ENCODE measurements at places on chromosomes 2 and 18.
A peak's percentile ranks its signal among the peaks of the same experiment; 100 is the strongest.

DNA sequence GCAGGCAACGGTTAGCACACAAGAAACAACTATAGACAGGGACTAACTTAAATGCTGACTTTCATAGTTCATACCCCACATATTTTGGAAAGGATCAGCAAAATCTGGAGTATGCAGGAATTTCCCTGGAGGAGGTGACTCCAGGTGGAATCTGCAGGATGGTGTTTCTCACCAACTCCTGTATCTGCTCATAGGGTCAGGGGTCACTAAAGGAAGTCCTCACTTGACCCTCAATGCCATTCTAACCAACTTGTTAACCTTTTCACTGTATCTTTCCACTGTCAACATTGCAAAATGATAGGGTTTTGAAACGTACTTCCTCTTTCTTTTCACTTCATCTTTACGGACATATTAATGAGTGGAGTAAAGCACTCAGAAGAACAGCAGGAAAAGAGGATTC is 207.0 kb upstream of the CXCR4 start:
- H3K36me3 ChIP-seq: no peaks in the 10 kb centered on the region
- peak; percentile 79 for DNase-seq
- H3K4me3 ChIP-seq: no peak overlapping the region
- H3K4me1 ChIP-seq: peaks cover 55% of the 10 kb centered on the region

DNA sequence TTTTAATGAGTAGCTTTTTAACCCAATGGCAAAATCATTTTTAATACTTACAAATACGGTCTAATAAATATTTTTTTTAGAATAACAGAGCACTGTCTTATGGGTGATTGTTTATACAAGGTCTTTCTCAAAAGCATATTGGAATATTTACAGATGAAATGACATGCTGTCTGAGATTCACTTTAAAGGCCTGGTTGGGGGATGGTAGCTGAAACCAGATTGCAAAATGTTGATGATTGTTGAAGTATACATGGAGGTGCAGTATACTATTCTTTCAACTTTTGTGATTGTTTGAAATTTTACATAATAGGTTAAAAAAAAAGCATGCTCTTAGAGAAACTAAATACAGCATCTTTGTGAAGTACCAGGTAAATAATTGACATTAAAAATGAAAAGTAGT is 111.2 kb downstream of the FMNL2 start:
- no peak for DNase-seq
- H3K4me3 ChIP-seq: no peak overlapping the region
- no peaks in the 10 kb centered on the region for H3K27me3 ChIP-seq
- no peaks in the 10 kb centered on the region for H3K36me3 ChIP-seq
- H3K4me1 ChIP-seq: no peaks in the 10 kb centered on the region
- no peak overlapping the region for H3K27ac ChIP-seq

GRCh38 chr18:27847412-27847811 is 329.5 kb downstream of the CDH2 start:
- no peaks in the 10 kb centered on the region for H3K27me3 ChIP-seq
- H3K27ac ChIP-seq: no peak overlapping the region
- DNase-seq: no peak
- no peaks in the 10 kb centered on the region for H3K36me3 ChIP-seq

DNA sequence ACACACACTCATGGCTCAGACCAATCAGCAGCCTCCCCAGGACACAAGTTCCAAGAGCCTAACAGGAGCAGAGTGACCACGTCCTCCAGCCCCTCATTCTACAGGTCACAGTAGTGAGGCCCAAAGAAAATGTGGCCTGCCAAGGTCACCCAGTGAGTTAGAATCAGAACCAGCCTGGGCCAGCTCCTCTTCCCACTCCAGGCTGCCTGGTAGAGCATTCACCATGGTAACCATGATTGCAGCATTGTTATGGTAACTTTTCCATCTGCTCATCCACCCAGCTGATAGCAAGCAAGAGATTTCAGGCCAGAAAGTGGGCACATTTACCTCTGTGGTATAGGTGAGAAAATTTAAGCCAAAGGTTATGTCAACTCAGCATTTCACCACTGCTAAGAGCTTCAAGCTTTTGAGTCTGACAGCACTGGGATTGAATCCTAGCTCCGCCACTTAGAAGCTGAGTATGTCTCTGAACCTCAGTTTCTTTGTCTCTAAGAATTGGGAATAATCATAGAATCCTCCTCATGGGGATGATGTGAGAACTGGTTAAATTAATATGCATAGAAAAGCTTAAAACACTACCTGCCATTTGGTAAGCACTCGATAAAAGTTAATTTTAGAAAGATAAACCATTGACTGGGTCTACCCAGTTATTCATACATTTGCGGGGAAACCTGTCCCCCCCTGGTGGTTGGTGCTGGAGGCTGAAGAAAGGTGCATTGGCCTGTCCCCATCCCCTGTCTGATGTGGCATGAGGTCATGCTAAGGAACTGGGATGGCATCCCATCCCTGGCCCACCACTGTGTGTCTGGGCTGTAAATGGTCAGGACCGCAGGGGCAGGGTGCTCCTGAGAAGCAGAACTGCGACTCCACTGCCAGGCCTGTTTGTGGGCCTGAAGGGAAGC is 181.5 kb downstream of the KLHL29 start:
- no peak overlapping the region for H3K27ac ChIP-seq
- no peak for DNase-seq
- no peaks in the 10 kb centered on the region for H3K36me3 ChIP-seq
- no peaks in the 10 kb centered on the region for H3K4me1 ChIP-seq
- no peak overlapping the region for H3K4me3 ChIP-seq

GRCh38 chr2:109222825-109223471 is 93.9 kb downstream of the SH3RF3 start:
- H3K27me3 ChIP-seq: no peaks in the 10 kb centered on the region
- no peak overlapping the region for H3K4me3 ChIP-seq
- no peak for DNase-seq
- no peak overlapping the region for H3K27ac ChIP-seq
- no peaks in the 10 kb centered on the region for H3K36me3 ChIP-seq

GRCh38 chr2:177474998-177475397 is 82.4 kb downstream of the AGPS start:
- no peaks in the 10 kb centered on the region for H3K4me1 ChIP-seq
- no peak overlapping the region for H3K27ac ChIP-seq
- peaks cover 82% of the 10 kb centered on the region for H3K36me3 ChIP-seq
- DNase-seq: no peak

DNA sequence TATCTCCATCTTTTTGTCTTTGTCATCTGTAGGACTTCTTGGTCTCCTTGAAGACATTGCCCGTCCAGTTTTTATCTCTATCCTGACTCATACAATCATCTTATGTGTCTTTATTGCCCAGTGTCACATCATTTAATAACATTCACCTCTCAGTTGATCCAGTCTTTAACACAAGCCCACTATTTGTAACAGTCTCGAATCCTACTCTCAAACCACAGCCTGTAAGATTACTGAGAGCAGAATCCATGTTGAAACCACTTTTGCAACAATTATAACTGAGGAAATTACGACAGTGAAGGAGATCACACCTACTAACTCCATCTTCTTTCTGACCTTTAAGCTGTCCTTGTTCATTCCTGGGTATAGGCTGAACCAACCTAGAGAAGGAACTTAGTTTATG is 1206.0 kb upstream of the ZEB2 start:
- no peaks in the 10 kb centered on the region for H3K36me3 ChIP-seq
- DNase-seq: no peak
- H3K27ac ChIP-seq: no peak overlapping the region
- peaks cover 3% of the 10 kb centered on the region for H3K4me1 ChIP-seq
- H3K27me3 ChIP-seq: no peaks in the 10 kb centered on the region

DNA sequence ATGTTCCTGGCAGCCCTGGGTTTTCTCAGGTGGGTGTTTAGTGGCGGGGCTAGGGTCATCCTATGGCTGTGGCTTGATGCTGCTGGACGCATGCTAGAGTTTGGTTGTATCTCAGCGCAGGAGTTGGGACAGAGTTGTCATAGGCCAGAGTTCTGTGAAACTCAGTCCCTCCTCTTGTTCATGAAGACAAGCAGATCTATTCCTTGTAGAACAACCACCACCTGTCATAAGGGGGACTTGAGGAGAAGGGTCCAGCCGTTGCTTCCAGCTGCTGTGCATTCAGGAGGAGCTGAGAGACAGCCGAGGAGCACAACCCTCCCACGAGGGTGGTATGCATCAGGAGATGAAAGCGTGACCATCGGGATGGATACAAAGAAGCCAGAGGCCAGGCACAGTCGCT is 26.4 kb downstream of the DCDC2C start:
- H3K36me3 ChIP-seq: no peaks in the 10 kb centered on the region
- H3K27ac ChIP-seq: no peak overlapping the region
- H3K4me1 ChIP-seq: no peaks in the 10 kb centered on the region
- no peak overlapping the region for H3K4me3 ChIP-seq
- DNase-seq: no peak

GRCh38 chr18:3603421-3604234 is 153.7 kb downstream of the TGIF1 start:
- H3K27ac ChIP-seq: peak overlapping the region; percentile 87
- peak overlapping the region; percentile 77 for H3K4me3 ChIP-seq
- H3K4me1 ChIP-seq: peaks cover 45% of the 10 kb centered on the region
- H3K27me3 ChIP-seq: no peaks in the 10 kb centered on the region
- H3K36me3 ChIP-seq: no peaks in the 10 kb centered on the region

DNA sequence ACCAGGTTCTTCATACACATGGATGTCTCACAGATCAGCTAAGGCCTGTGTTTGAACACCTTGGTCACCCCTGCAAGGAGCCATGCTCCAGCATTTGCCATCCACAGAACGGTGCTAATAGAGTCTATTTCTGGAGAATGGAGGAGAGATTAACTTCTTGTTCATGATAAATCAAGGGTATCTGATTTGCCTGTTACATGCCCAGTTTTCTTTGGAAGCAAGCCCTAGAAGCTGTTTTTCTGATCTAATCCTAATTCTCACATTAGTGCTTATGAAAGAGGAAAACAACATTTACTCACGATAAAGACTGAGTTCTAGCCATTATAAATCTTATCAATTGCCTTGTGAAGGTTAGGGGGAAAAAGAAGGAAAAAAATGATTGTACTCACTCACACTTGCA is 119.6 kb upstream of the DTNA start:
- H3K27me3 ChIP-seq: no peaks in the 10 kb centered on the region
- H3K4me1 ChIP-seq: no peaks in the 10 kb centered on the region
- no peak overlapping the region for H3K27ac ChIP-seq
- DNase-seq: no peak
- no peak overlapping the region for H3K4me3 ChIP-seq

DNA sequence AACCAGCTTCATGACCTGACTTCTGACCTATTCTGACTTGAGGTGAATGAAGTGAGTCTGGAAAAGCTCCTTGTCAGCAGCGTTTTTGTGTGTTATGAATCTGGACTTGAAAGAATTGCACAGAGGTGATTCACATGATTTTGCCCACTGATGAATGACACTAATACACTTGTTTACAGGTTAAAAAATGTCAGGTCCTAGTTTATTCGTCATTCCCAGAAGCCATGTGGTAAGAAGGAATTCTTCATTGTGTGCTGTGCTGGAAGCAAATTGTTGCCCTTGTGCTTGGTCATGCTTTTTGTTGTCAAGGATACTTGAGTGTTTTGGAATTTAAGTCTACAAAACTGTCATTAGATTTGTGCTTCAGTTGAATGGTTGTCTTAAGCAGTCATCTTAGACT is 15.5 kb downstream of the SEC11C start:
- no peaks in the 10 kb centered on the region for H3K4me1 ChIP-seq
- H3K36me3 ChIP-seq: peaks cover 8% of the 10 kb centered on the region
- H3K27ac ChIP-seq: no peak overlapping the region
- H3K27me3 ChIP-seq: no peaks in the 10 kb centered on the region
- H3K4me3 ChIP-seq: no peak overlapping the region
- DNase-seq: no peak

- H3K4me3 ChIP-seq: no peak overlapping the region
- no peak overlapping the region for H3K27ac ChIP-seq
- H3K27me3 ChIP-seq: no peaks in the 10 kb centered on the region
- DNase-seq: no peak
- H3K36me3 ChIP-seq: no peaks in the 10 kb centered on the region
Observed at GRCh38 chr2:186559848-186560247, 30.0 kb upstream of the ITGAV start.

DNA sequence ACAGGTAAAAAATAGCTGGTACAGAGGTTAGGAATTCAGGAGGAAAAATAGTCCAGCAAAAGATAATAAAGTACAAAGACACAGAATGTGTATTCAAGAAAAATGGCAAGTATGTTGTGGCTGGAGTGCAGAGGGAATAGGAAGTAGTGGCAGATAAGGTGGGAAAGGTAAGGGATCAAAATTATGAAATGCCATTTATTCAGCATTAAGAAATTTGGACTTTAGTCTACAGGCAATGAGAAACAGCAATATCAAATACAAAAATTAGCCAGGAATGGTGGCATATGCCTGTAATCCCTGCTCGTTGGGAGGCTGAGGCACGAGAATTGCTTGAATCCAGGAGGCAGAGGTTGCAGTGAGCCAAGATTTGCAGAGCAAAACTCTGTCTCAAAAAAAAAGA is 10.3 kb downstream of the MMADHC start:
- no peak for DNase-seq
- peaks cover 97% of the 10 kb centered on the region for H3K36me3 ChIP-seq
- no peaks in the 10 kb centered on the region for H3K4me1 ChIP-seq
- H3K4me3 ChIP-seq: no peak overlapping the region

DNA sequence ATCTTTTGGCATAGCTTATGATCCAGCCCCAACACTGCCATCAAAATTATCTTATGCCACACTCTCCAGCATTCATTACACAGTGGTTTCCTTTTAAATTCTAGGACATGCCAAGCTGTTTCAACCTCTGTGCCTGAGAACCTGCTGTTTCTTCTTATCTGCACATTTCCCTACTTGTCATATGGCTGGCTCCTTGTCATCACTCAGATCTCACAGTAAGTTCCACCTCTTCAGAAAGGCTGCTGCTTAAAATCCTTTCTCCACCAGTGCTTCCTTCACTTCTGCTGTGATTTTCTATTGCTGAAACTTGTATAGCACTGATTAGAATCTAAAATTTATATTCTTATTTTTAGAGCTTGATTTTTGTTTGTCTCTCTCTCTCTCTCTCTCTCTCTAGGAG is 43.4 kb downstream of the MC4R start:
- no peaks in the 10 kb centered on the region for H3K27me3 ChIP-seq
- no peak overlapping the region for H3K27ac ChIP-seq
- H3K4me3 ChIP-seq: no peak overlapping the region
- no peaks in the 10 kb centered on the region for H3K4me1 ChIP-seq
- H3K36me3 ChIP-seq: no peaks in the 10 kb centered on the region

- no peaks in the 10 kb centered on the region for H3K36me3 ChIP-seq
- H3K27me3 ChIP-seq: no peaks in the 10 kb centered on the region
- no peak overlapping the region for H3K4me3 ChIP-seq
Observed at GRCh38 chr2:26461601-26462023, 16.3 kb downstream of the OTOF start.

DNA sequence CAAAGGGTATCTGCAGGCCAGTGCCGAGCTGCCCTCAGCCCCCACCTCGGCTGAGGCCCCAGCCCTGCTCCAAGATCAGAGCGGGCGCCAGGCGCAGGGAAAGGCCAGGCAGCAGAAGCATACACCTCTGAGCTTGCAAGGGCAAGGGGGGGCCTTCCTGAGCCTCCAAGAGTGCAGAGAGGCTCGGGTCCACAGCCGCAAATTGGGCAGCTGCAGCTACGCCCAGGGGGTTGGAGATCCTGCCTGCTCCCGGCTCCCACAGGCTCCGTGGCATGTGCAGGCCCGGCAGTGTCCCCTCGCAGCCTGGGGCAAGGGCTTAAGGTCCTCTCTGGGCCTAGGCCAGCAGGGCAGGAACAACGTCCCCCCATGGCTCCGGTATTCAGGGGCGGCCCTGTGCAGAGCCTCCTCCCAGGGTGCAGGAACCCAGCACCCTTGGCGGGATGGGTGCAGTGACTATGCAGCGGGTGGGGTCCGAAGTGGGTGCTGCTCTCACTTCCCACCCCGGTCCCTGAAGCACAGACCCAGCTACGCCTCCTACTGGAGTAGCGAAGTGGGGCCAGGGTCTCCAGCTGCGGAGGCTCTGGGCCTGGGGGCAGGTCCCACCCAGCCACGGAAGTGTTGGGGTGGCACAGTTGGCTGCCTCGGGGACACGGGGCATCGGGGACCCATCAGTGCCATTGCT is 120.2 kb upstream of the TMEFF2 start:
- DNase-seq: no peak
- H3K36me3 ChIP-seq: no peaks in the 10 kb centered on the region
- H3K27me3 ChIP-seq: no peaks in the 10 kb centered on the region

Measured in CD14-positive monocyte (primary cell).